Midbrain (tissue), 1 donor: ENCODE measurements at places on chromosomes 7 and 10.

- DNase-seq: peak; percentile 59
Measured at GRCh38 chr10:104255311-104255981, 754 bp downstream of the GSTO1 start.

GRCh38 chr7:2245883-2246675, 4.1 kb downstream of the NUDT1 start:
- no peak for DNase-seq

DNA sequence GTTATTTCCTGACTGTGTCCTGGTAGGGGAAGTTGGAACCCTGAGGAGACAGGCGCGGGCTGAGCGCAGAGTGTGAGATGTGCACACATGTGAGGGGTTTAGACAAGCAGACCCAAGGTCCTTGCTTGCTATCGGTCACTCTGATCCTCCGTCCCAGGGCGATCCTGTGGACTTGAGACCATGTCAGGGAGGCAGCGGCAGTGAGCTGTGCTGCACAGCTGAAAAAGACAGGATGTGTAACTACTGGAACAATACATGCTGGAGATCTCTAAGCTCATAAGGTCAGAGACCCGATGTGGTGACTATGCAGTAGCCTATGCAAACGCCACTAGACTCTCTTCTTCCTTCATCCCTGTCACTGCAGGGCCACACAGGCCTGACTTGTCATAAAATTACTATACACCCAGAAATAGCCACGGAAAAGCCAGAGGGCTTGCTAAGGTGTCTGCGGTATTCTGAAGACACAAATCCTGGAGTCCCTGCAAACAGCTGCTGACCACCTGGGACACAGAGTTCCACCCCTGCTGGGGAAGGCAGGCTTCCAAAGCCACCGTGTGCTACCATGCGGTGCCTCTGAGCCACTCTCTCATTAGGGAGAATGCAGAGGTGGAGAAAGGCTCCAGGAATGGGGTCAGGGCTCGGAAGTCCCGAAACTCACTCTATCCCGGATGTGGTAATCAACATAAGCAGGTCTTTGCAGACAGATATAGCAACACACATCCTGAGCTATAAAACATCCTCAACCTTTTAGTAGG, 91.1 kb upstream of the DDC start:
- no peak for DNase-seq

DNA sequence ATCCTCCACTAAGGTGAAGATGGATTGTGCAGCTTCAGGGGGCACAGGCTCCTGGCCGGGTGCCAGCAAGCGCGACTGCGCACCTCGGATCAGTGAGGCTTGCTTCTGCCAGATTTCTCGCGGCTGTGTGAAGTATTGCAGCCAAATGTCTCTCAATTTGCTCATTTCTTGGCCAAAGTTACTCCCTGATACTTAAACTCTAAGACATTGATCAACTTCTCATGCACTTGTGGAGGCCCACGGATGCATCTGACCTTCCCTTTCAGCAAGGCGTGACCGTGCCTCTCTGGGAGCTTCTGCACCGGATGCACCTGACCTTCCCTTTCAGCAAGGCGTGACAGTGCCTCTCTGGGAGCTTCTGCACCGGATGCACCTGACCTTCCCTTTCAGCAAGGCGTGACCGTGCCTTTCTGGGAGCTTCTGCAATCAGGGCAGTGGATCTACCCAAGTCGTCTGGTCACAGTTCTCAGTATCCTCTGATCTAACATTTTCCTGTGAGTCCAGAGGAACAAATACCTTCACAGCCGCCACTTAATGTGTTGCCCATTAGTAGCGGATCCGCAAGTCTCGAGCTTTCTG, 248.3 kb downstream of the ADARB2 start:
- no peak for DNase-seq

- DNase-seq: peak; percentile 3
Measured at GRCh38 chr7:135795846-135796570, 47.4 kb upstream of the FAM180A start.

DNA sequence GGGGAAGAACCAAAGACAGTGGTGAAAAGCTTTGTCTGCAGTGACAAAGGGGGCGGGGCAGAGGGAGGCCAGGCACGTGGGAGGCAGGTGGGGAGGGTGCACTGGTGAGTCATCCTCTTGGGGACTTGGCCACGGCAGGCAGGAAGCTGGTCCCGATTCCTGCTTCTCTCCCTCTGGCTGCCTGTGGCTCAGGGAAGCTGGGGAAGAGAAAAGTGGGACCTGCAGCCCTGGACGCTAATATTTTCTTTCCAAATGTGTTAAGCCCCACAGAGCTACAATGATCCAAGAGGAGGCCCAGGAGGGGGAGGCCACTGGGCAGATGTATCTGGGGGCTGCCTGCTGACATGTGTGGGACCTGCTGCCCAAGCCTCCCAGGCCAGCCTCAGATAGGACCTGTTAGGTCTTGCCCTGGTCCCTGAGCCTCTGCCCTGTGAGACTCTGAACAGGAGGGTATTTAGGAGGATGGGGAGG, 231.8 kb downstream of the KCNMA1 start:
- no peak for DNase-seq

GRCh38 chr10:178208-178607, 43.0 kb downstream of the ZMYND11 start:
- peak; percentile 16 for DNase-seq

DNA sequence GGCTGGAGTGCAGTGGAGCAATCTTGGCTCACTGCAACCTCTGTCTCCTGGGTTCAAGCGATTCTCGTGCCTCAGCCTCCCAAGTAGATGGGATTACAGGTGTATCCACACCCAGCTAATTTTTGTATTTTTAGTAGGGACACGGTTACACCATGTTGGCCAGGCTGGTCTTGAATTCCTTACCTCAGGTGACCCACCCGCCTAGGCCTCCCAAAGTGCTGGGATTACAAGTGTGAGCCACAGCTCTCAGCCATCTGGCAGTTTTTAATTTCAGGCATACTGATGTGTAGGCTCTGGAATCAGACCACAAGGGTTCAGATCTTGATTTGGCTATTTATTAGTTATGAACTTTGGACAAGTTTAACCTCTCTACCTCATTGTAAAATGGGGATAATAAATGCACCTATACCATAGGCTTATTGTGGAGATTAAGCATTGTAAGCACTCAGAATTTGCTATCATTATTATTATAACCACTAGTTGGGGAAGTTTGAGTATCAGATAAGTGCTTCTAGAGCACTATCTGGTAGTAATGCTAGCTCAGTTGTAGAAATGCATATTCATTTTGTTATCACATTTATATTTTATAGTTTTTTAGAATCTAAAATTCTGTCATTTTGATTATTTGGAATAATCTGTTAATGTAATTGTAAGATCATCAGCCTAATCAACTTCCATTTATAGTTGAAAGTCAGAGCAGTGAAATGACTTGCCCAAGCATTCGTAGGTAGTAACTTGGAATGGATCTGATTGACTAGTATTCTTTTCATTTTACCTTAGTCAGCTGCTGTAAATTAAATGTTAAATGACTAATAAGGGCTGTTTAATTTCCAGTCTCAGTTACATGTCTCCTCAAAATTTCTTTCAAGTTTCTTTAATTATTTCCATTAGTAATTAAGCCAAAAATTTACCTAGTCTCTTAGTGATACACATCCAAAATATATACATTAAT, 22.5 kb downstream of the KMT2E start:
- DNase-seq: no peak

DNA sequence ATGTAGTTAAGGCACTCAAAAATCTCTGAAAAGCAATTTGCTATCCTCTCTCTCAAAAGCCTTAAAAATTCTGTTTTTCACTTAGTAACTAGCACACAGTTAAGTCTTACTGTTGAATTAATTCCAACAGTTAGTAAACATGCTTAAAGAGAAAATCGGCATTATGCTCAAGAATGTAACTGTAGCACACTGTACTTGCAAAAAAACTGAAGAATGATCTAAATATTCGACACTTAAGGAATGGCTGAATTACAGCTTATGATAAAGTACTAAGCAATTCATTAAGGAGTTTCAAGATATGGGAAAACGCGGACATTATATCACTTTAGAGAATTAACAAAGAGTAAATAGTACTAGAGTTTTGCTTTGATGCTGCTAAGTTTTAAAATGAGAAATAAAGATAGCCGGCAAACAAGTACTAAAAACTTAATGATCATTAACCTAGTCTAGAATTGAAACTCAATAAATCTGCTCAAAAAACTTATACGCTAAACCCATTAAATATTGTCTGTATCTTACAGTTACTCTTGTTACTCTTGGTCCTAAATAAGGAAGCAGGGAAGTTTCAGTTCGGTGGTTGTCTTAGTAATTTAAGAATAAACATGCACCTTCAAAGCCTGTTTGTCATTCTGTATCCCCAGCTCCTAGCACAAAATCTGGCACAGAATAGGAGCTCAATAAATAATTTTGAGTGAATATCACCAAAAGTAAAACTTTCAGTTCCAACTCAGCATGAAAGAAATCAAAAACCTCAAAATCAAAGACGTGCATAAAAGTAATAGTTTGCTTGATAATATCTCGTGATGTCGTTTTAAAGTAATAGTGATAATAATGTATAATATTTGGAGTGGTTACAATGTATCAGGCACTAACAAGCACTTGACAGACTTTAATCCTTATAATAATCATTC, 1.2 kb downstream of the TRDMT1 start:
- DNase-seq: peak; percentile 47

GRCh38 chr7:82019551-82020475, 250.0 kb upstream of the HGF start:
- DNase-seq: no peak

DNA sequence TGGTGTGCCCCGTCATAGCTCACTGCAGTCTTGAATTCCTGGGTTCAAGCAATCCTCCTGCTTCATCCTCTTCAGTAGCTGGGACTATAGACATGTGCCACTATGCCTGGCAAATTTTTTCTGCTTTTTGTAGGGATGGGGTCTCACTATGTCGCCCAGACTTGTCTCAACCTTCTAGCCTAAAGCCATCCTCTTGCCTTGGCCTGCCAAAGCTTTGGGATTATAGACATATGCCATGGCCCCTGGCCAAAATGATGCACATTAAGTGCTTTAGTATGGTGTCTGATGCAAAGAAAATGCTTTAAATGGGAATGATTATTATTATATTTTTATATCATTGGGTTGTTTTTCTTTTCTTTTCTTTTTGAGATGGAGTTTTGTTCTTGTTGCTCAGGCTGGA, 33.2 kb upstream of the VCL start:
- no peak for DNase-seq

GRCh38 chr7:29565982-29566746, 2.5 kb downstream of the PRR15 start:
- no peak for DNase-seq

DNA sequence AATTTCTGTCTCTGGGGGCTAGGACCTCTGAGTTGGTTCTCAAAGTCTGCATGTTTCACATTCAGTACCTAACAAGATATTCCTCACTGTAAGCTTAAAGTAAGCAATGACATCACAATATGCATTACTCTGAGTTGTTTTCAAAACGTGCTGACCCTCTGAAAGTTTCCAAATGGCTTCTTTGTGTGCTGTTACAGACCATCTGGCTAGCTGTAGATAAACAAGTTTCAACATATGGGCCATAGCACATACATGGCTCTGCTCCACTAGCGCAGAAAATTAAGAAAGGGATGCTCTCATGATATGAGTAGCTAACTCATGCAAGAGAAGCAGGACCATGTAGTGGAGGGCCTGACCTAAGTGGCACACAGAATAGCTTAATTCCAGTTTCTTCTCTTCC, 119.0 kb downstream of the HTR7 start:
- no peak for DNase-seq

GRCh38 chr10:91434041-91434440, 23.9 kb downstream of the HECTD2 start:
- no peak for DNase-seq

- no peak for DNase-seq
Measured at GRCh38 chr7:33721895-33722294, 183.4 kb upstream of the BMPER start.

GRCh38 chr10:44845361-44846175, 65.6 kb upstream of the TMEM72 start:
- no peak for DNase-seq

GRCh38 chr10:89076120-89076519, 85.5 kb downstream of the FAS start:
- no peak for DNase-seq

GRCh38 chr7:40623863-40624262, 489.1 kb downstream of the SUGCT start:
- DNase-seq: no peak

GRCh38 chr7:115585015-115585718, 445.4 kb downstream of the TFEC start:
- no peak for DNase-seq

DNA sequence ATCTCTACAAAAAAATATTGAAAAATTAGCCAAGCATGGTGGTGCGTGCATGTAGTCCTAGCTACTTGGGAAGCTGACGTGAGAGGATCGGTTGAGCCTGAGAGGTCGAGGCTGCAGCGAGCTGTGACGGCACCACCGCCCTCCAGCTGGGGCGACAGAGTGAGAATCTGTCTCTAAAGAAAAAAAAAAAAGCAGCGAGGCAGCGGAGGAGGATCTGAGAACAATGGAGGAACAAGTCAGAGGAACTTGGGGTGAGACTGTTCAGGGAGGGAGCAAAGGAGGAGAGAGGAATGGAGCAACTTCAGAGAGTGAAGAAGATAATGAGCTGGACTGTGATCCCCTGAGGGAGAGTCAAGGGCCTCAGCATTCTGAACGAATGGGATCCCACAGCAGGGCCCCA, 85.4 kb downstream of the MKX start:
- no peak for DNase-seq

DNA sequence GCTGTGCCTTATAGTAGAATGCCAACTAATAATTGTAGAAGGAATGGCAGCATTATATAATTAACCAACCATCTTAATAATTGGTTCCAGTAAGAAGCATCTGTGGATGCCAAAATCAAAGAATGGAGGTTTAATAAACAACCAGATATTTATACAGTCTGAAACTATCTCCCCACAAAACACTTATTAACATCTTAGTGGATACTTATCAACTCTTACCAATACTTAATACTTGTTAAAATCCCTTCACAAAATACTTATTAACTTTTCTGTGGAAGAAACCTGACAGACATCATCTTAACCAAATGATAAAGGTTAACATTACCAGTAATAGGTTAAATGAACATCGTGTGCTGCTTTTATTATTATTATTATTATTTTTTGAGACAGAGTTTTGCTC, 29.1 kb upstream of the FAM107B start:
- no peak for DNase-seq

DNA sequence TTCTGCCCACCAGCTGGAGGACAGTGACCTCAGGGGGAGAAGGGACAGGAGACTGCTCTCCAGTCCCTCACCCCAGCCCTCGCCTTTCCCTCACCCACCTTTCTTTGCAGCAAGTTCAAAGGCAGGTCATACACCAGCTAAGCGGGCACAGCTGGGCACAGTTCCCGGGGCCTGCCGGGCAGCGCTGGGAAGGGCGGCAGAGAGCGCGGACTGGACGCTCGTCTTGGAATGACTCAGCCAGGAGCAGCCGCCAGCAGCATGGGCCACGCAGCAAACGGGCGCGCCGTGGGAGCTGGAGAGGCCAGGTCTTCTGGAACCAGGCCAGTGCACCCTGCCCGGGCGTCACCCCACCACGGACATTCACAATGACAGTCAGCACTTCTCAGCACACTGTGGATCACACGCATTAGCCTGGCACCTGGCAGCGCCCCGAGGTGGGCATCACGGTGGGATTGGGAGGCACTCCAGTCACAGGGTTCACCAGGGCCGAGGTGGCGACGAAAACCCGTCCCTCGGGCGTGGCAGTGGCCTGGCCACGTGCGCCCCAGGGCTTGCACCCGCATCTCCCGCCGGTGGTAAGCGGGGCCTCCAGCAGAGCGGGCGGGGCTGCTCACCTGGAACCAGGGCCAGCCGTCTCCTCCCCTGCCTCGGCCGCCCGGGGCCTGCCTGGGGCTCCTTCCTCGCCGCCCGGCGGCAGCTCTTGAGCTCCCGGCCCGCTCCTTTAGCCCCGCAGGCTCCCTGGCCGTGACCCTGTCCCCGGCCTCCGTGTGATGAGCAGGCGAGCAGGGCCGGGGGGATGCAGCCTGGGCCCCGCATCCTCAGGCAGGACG, 29.0 kb upstream of the WDFY4 start:
- DNase-seq: peak; percentile 73
